ENCODE measurements at places on chromosomes 2 and 18.

DNA sequence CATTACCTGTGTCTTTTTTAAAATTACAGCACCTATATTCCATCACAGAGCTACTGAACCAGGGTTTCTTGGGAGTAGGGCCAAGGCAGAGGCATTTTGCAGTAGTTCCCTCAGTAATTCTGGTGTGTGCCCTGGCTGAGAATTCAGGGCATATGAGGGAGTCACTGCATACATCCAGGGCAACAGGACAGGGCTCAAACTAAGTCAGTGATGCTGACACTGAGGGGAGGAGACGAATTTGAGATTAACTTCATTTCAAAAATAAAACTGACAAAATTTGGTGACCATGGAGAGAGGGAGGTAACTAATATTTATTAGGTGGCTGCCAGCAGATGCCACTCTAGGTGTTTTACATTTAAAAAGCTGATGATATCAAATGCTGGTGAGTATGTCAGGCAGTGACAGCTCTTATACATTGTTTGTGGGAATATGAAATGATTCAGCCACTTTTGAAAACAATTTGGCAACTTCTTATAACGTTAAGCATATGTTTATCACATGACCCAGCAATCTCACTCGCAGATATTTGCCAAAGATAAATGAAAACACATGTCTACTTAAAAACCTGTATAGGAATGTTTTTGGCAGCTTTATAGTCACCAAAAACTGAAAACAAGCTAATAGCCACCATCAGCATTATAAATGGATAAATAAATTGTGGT lies 20.3 kb downstream of the STRADB start:
- DNase-seq = peak; percentile 66

GRCh38 chr2:42792583-42793333 lies at the start of gene HAAO:
HAAO (minus strand) TSS chr2:42792583; CDS start chr2:42792536, 47 bp downstream.
- DNase-seq = no peak

DNA sequence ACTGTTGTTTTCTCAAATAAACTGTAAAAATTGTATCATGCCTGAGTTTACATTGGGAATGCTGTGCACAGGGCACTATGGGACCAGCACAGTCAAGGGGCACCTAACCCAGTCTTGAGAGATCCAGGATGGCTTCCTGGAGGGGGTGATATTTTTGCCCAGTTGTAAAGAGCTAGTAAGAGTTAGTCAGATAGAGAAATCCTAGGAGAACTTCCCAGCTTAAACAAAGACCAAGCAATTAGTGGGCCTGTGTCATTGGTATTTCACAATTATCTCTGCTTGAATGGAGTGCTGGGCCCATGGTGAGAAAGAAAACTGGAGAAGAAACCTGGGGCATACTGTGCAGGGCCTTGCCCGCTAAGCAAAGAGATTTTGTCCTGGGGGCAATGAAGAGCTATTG lies 12.2 kb downstream of the XDH start:
- DNase-seq = peak; percentile 59

DNA sequence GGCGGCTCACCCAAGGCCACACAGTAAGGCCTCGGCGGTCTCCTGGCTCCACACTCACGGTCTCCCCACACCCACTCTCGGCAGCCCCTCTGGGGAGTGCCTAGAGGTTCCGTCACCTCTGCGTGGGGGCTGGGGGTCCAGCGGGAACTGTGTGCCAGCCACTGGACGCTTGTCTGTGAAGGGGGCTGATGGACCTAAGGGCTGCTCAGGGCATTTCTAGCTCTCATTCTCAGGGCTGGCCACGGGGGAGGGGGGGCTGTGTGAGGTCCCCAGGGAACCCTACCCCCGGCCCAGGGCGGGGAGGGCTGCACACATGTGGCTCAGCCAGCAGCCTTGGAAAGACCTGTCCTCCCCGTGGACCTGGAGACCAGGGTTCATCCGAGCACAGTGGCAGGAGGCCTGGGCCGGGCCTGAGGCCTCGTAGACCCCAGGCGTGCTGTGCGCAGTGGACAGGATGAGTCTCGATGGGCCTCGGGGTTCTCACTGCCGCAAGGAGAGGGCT lies 27.1 kb upstream of the ODC1 start:
- DNase-seq = no peak

GRCh38 chr2:23480957-23481797 lies 96.2 kb downstream of the KLHL29 start:
- DNase-seq = peak; percentile 46

DNA sequence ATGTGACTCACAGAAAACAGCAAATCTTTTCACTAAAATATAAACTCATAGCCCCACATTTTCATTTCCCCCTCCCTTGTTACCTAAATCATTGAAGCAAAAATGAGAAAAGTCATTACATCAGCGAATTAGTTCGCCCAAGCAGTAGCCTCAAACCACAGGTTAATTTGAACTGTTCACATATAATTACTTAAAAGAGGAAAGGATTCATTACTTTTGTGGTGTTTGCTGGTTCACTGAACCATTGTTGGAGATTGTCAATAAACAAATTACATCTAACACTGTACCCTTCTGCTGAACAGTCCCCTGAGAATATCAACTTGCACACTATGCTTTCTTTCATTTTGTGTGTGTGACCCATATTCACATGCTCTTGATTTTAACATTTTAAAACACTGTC lies 238.7 kb downstream of the ERBB4 start:
- no peak for DNase-seq

DNA sequence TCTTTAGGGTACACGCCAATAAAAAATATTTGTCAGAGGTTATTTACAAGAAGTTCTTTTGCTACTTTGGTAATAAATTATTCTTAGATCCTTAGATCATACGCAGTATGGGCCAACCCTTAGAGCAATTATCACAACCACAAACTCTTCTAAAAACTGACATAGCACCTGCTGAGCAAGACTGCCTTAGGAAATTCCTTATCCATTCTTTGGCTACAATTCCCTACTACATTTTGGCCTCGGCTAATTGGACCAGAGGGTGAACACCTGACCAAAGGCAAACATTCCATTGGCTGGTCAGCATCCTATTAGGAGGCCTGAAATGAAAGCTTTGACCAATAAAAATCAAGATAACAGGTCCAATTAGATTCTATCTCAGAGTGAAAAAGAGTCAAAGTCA lies 147.6 kb upstream of the CCDC68 start:
- DNase-seq = no peak

GRCh38 chr2:55175254-55176093 lies 56.6 kb downstream of the CLHC1 start:
- peak; percentile 67 for DNase-seq

DNA sequence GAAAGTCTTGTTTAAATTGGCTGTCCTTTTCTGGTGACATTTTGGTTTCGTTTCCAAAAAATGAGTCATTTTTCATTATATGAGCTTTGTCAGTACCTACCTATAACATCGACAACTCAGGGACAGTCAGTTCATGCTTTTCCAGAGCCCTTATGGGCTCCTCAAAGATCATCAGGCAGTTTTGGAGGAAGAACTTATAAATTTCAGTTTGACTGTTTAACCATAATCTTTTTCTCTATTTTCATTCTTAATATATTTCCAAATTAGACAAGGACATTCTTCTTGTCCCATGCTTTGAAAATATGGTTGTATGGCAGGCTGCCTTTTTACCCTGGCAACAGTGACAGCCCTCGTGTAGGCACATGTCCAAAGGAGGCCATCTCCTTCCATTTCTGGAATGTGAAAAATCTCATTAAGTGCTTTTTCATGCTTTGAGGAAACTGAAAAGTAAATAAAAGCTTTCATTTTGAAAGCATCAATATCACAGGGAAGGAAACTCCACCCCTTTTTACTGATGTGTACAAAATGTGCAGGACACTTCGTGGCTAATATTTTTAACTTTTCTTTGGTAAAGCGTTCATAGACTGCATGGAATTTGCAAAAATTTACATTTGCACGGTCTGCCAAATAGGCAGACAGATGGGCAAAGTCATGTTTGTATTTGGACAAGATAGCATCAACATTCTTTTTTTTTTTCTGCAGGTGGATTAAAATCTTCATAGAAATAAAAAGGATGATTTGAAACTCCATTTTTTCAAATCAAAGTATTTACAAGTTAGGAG lies 7.2 kb upstream of the PROC start:
- DNase-seq = peak; percentile 72

DNA sequence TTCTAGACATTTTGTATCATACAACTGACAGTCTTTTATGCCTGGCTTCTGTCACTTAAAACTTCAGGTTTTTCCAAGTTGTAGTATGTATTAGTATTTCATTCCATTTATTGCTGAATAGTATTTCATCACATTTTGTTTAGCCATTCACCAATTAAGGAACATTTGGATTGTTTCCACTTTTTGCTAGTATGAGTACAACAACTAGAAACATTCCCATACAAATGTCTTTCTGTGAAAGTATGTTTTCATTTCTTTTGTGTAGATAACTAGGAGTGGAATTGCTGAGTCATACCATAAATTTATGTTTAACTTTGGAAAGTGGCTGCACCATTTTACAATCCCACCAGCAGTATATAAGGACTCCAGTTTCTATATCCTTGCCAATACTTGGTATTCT lies 135.9 kb downstream of the ATAD2B start:
- DNase-seq = peak; percentile 14

GRCh38 chr18:6504605-6505497 lies 90.1 kb upstream of the L3MBTL4 start:
- DNase-seq = no peak

- DNase-seq = no peak
These were observed 32.1 kb downstream of the TNFRSF11A start for GRCh38 chr18:62357079-62357719.

DNA sequence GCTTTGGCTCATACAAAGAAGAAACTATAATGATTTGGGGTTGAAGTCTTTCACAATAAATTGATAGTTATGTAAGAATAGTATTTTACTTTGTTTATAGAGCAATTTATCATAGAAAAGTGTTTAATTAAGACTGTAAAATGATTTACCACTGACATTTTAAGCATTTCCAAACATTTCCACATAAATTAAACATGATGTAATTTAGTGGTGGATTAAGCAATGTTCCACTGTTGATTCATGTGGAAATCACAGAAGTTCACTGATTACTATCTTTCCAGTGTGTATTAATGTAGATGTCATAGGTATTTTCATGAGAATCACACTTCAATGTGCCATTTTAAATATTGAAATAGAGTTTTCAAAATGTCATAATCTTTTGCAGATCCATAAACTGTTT lies 40.1 kb upstream of the GRB14 start:
- DNase-seq = no peak
